ENCODE measurements at places on chromosomes 12 and 14.
A peak's percentile ranks its signal among the peaks of the same experiment; 100 is the strongest.

- DNase-seq, result no peak
Observed at GRCh38 chr12:120668868-120669840, 17.8 kb upstream of the MLEC start.

DNA sequence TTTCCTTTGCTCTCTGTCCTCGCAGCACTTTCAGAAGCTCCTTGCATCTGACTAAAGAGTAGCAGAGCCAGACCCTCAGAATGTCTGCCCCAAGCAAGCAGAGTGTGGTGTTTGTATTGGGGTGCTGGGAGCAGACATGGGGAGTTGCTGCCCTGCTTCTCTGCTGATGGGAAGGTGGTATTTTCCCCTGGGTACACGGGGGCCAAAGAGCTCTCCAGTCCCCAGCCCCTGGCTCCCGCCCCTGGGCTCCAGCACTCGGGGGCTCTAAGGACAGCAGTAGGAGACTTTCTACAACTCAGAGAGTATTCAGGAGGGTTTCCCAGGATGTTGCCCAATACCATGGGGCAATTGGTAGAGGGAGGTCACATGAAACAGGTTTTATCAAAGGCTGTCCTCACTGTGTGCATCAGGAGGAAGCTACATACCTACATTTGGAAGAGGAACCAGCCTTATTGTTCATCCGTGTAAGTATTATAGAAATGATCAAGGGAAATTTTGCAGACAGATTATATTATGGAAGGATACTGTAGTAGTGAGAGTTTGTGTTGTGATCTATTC is 50.3 kb downstream of the DAD1 start:
- peak; percentile 18 for DNase-seq

DNA sequence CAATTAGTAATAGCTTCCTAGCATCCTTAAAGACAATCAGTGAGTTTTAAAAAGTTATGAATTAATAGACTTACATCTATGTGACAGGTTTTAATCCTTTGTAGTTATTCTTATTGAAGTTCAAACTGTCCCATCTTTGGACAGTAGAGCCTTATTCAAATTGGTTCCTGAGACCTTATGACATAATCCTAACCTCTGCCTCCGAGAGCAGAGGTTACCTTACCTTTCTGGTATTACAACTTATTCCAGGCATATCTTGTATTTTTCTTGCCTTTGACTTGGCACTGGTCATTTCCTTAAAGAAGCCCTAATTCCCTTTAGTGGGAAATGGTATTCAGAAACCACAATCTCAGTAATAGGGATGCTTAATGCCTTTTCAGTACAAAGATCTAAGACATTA is 21.8 kb downstream of the BTBD7 start:
- DNase-seq, result no peak

DNA sequence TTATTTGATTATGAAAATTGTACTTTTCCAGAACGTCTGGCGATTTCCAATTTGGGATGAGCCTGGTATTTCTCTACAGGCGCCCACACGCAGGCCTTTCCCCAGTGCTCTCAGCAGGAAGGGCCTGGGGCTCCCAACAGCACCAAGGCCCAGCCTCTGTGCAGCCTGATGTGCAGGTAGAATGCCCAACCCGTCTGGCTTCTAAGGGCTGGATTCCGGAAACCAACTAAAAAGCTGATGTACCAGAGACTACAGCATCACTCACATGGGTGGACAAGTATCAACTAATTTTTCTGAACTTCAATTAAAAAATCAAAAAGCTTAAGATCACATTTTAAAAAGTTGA is 25.8 kb downstream of the CDC42BPB start:
- DNase-seq, result no peak

- no peak for DNase-seq
Observed at GRCh38 chr12:116455540-116456329, 103.4 kb upstream of the MAP1LC3B2 start.

GRCh38 chr12:88298761-88299242 is 156.7 kb downstream of the TMTC3 start:
- peak; percentile 10 for DNase-seq

DNA sequence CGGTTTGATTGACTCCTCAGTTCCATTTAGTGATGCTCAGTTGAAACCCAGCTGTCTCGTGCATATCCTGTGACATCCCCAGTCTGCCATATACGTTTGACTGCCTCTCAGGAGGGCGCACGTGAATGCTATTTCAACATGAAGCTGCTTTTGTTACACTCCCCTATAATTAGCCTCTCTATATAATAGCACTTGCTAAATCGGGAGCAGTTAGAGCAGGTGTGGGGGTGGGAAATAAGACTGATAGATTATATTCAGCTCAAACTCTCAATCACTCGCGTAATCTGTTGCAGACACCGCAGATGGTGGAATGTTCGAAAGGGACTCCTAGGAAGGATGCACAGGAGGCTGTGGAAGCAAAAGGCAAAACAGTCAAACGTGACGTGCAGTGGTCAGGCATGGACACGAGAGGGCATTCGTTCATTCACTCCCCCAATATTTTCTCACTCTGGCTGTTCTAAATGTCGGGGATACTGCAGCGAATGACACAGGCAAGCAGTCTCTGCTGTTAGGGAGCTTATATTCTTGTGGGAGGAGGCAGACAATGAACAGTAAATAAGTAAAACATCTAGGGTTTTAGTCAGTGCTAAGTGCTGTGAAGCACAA is 29.8 kb downstream of the KCNA1 start:
- no peak for DNase-seq

DNA sequence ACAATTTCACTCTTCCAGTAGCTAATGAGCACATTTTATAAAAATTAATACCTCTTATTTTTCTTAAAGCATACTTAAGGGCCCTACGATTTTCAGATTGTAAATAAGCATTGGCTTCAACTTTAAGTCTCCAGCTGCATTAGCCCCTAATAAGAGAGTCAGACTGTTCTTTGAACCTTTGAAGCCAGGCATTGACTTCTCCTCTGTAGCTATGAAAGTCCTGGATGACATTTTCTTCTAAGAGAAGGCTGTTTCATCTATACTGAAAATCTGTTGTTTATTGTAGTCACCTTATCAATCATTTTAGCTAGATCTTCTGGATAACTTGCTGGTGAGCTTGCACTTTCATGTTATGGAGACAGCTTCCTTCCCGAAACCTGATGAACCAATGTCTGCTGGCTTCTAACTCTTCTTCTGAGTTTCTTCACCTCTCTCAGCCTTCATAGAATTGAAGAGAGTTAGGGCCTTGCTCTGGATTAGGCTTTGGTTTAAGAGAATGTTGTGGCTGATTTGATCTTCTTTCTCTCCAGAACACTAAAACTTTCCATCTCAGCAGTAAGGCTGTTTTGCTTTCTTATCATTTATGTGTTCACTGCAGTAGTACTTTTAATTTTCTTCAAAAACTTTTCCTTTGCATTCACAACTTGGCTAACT is 377.1 kb upstream of the RGS6 start:
- DNase-seq, result peak; percentile 27

GRCh38 chr12:130482448-130482847 is 144.8 kb downstream of the PIWIL1 start:
- DNase-seq, result no peak

DNA sequence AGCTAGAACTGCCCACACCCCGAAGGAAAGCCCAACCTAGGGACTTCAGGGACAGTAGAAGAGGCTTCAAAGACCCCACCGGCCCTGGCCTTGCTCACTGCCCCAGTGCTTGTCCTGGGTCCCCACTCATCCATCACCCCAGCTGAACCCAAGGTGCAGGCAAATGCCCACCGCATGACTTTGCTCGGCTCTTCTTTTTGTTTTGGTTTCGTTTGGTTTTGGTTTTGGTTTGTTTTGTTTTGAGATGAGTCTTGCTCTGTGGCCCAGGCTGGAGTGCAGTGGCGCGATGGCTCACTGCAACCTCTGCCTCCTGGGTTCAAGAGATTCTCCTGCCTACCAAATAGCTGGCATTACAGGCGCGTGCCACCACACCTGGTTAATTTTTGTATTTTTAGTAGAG is 9.0 kb downstream of the CCDC85C start:
- DNase-seq, result peak; percentile 51

- peak; percentile 49 for DNase-seq
Observed at GRCh38 chr12:31929027-31929526, 30.1 kb upstream of the RESF1 start.

DNA sequence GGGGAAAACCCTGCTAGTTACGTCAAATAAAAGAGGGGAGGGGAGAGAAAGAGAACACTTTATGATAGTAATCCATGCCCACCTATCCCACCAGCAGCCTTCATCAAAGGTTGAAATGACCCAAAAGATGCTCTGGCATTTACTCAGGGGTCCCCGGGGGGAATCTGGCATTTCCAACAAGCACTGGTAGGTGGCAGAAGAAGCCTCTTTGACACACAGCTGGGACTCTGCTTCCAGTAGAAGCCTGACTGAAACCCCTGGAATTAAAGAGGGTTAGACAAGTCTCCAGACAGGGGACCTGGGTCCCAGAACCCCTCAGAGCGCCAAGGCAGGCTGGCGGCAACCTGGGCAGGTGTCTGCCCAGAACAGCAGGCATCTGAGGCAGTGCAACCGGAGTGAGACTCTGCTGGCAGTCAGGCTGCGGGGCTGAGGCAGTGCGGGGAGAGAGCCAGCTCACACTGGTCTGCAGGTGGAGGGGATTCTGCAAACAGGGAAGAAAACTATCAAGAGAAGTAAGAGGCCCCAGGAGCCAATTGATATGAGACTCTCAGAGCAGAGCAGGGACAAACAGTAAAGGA is 85.0 kb upstream of the CAPRIN2 start:
- no peak for DNase-seq

GRCh38 chr12:118603610-118604361 is 227.4 kb downstream of the SUDS3 start:
- DNase-seq, result no peak

DNA sequence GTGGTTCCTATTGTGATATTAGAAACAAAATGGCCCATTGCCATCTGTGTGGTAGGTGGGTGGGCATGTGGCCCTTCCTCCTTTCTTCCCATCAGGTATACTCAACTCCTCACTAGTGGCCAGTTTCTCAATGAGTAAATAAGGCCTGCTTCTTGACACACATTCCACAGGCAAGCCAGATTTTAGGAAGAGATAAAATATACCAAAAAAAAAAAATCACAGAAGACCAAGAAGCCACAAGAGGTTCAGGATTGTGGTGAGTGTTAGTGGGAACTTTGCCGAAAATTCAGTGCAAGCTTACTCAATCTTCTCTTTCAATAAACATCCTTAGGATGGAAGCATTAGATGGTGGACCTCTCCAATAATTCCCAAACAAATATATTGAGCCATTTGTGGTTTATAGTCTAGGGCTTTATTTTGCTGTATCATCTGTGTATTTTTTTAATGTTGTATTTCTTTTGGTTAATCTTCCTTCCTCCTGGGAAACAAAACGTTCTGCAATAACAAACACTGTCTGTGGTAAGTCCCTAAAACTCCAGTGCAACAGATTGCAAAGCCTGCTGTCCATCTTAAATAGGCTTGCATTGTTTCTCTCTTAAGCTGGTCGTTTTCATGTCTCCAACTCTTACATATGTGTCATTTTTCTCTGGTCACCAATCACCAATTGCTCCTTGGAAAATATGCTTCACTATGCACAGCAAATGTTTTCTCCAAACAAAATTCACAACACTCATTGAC is 289.9 kb upstream of the KITLG start:
- no peak for DNase-seq

- DNase-seq, result no peak
Observed at GRCh38 chr14:93727917-93728650, 60.2 kb downstream of the PRIMA1 start.

- no peak for DNase-seq
Observed at GRCh38 chr12:127760996-127761395, 506.0 kb upstream of the TMEM132C start.

DNA sequence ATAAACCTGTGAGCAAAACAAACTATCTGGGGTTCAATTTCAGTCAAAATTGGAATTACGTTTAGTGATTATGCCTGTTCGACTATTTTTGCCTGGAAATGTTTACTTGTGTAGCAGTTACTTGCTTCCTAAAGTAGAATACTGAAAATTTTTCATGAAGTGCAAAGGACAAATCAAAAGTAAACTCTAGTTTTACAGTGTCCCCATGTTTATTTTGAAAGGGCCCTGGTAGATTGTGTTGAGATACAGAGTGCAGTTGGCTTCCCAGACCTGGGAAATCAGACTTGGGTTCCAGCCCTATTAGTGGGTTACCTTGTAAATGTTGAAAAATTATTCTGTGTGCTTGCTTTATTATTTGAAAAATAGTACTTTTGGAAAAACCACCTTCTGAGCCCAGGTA is 17.3 kb downstream of the KLRB1 start:
- no peak for DNase-seq

DNA sequence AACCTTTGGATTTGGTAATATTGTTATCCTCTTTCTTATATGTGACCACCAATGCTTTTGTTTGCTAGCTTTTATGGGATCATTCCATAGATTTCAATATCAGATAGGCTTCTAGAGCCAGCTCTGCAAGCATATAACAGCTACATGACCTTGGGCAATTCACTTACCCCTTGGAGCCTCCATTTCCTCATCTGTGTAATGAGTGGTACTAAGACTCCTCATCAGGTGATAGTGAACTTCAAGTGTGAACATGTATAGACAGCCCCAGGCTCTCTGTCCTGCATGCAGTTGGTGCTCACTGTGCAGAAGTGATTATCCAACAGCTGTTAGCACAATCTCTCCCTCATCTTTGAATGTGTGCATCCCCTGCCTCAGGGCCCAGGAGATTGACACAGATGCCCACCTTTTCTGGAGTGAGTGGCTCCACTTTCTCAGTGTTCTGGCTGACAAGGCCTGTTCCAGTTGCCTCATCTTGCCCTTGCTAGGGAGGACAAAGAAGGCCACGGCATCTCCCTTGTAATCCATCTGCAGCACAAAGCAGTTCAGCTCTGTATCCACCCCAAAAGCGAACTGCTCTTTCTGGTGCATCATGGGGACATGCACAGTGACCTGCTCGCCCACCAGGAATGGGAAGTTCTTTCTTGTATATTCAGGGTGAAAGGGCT is 9.2 kb downstream of the SERPINA9 start:
- no peak for DNase-seq

- DNase-seq, result peak; percentile 77
Observed at GRCh38 chr12:56488041-56488955, at the start of gene GLS2. Gene GLS2, minus strand, starts transcription at chr12:56488161. Its CDS starts 43 bp downstream, at chr12:56488118.

DNA sequence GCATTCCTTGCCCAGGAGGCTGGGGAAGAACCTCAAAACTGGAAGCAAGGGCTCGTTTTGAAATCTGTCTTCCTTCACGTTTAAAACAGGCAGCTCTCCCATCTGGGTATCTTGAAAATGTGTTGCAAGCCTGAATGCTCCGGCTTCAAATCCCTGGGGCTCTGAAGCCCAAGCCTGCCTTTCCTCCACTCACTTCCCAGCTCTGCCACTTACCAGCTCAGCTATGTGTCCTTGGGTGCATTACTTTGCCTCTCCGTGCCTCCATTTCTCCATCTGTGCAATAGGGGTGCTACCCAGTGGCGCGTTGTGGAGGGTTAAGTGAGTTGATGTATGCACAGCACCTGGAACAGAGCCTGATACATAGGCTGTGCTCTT is 97.6 kb downstream of the GCH1 start:
- DNase-seq, result no peak

GRCh38 chr14:52329678-52330369 is 15.7 kb downstream of the PTGER2 start:
- peak; percentile 42 for DNase-seq
